Activated CD4-positive, alpha-beta memory T cell treated with anti-CD3 and anti-CD28 coated beads, Interleukin-2, amount 10 ng/mL, durations not matched to agents 7 days and 5 days (primary cell): ENCODE measurements at places on chromosomes 16 and 17.

GRCh38 chr17:41532947-41533570 lies 5.0 kb upstream of the KRT19 start:
- no peak for DNase-seq

DNA sequence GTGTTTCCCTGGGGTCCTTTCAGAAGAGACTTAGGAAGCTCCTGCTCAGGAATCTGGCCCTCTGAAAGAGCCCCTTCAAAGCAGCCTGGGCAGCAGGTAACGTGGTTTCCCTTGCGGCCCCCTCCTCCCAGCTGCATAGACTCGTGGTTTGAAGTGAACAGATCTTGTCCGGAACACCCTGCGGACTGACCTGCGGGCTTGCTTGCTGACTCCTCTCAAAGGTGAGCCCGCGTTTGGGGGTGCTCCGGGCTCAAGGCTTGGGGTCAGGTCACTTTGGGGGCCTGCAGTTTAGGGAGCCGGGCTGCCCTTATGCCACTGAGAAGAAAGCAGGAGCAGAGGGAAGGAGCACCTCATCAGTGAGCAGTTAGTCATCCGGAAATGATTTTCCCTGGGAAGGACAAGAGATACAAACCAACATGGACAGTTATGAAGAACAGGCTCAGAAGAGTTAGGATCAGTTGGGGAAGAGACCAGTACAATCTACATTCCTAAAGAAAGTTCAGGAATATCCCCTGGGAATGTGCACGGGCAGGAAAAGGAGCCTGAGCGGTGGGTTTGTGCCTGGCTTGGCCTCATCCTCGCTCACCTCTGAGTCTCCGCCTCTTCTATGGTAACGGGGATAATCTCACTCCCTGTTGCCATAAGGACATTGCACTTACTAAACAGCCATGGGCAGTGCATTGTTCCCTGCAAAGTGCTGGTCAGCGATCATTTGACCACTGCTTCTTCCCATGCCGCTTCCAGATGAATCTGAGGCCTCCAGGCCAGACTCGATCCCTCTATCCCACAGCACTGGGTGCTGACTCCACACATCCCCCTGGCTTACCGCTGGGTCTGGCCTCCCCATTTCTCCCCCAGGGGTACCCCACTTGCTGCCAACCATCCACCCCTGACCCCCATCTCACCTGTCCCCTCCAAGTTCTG lies 10.0 kb downstream of the LDHD start:
- DNase-seq, result no peak

- DNase-seq, result peak; percentile 82
These were observed 141.2 kb downstream of the AATF start for GRCh38 chr17:37089956-37090355.

GRCh38 chr17:77619326-77619725 lies 339.2 kb upstream of the TNRC6C start:
- no peak for DNase-seq

GRCh38 chr17:75468291-75468754 lies 11.9 kb downstream of the TMEM94 start:
- no peak for DNase-seq

DNA sequence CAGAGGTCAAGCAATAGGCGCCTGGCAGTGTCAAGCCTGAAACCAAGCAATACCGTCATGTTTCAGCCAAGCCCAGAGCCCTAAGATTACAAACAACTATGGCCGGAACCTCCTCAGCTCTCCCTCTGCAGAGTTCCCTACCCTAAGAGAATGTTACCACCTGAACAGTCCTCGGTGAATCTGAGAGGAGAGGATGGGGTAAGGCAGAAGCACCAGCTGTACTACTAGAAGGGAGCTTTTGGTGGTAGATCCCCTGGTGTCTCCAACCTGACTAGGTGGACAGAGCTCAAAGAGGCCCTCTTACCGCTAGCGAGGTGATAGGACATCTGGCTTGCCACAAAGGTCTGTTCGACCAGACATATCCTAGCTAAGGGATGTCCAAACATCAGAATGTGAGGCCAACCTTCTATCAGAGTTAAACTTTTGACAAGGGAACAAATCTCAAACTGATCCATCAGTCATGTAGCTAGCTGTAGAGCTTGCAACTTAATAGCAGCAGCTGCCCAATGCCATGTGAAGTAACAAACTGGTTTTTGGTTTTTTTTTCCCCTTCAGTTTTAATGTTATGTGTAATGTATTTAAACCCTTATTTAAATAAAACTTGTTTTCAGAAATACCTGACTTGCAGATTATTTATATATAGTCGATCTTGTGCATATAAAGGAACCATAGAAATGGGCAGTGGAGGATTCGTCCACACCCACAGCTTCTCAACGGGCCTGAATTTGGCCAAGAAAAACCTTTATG lies 2.5 kb downstream of the EIF1 start:
- DNase-seq, result no peak

DNA sequence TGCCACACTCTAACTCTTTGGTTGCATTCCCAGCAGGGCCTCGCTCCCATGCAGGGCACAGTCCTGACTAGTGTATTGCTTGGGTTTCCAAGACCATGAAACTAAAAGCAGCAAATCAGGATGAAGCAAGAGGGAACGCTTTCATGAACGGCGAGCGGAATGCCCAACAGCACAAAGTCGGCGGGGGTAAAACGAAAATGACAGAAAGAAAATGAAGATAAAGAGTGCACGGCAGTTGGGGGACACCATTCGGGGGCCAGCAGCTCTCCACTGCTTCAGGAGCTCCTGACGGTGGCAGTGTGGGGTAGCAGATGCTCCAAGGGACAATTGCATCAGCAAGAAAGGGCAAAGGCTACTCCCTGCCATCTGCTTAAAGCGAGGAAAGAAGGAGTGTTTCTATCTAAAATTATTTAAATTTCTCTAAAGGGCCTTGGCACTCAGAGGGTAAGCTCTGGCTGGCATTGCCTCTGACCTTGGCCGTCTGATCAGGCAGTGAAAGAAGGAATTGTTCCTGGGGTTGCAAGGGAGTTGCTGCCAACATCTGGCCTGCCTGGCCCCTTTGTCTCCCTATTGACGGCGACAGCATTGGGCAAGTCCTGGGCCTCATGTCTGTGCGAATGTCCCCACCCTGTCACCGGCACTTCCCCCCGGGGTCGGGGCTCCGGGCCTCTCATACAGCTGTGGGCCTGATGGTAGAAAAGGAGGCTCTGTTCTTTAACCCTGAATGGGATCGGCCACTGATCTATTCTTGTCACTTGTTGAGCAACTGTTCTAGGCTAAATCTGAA lies 138.2 kb downstream of the CMIP start:
- no peak for DNase-seq

DNA sequence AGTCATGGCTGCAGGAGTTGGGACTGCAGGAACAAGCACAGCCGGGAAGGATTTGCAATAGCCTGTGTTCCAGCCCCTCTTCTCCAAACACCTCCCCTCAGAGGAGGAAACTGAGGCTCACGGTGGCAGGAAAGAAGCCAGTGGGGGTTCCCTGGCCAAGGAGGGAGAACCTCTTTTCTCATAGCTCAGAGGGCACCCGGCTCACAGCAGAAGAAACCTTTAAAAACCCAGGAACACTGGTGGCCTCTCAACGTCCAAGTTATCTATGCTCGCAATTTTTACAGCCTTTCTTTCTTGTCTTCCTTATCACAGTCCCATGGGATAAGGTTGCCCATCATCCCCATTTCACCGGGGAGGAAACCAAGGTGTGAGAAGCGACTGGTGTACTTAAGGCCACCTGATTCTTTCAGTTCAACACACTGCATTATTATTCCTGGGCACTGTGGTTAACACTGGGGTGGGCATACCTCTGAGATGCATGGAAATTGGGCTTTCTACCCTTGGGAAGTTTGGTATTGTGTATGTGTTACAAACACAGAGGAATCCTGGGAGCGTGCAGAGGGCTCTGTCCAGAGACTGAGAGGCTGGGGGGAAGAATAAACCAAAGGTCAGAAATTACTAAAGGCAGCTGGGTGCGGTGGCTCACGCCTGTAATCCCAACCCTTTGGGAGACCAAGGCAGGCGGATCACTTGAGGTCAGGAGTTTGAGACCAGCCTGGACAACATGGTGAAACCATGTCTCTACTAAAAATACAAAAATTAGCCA lies 791 bp upstream of the ZNF629 start:
- no peak for DNase-seq

DNA sequence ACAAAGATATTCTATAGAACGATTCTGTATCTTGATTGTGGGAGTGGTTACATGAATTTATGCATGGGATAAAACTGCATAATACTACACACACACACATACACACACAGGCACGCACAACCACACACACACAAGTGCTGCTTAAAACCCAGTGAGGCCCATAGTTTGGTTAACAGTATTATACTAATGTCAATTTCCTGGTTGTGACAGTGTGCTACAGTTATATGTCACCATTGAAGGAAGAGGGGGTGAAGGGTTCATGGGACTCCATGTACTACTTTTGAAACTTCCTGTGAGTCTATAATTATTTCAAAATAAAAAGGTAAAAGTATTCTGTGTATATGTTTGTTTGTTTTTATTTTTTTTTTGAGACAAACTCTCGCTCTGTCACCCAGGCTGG lies 8.1 kb downstream of the ZC3H7A start:
- peak; percentile 15 for DNase-seq

GRCh38 chr17:67436233-67436632 lies 59.2 kb downstream of the PITPNC1 start:
- DNase-seq, result no peak

DNA sequence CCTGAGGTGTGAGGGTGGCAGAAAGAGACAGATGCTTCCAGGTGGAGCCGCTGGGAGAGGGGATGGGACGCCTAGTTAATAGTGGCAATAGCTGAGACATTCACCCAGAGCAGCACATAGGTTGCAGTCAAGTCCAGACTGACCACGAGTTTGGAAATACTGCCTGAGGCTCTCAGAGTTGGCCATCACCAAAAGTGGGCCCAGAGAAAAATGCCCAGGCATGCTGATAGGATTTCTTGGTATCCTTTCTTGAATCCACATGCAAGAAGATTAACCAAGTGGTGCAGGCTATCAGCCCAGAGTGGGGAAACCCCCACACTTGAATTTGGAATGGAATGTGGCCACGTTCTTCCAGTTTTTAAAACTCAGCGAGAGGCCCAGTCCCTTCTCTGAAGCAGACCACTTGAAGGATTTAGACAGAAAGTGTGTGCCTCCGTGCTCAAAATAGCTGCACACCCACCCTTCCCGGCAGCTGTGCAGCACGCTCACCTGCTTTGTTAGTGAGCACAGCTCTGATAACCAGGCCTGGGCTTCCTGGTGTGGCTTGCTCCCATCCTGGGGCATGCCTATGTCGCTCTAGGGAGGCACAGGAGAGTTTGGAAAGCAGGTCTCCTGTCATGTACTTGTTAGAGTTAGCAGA lies 35.7 kb downstream of the PLD6 start:
- no peak for DNase-seq

- no peak for DNase-seq
These were observed 224.2 kb downstream of the C16orf78 start for GRCh38 chr16:49597796-49598195.

- no peak for DNase-seq
These were observed 77.8 kb downstream of the MRC2 start for GRCh38 chr17:62705156-62705777.

GRCh38 chr17:750431-751037 lies 1.5 kb downstream of the GEMIN4 start:
- DNase-seq, result no peak

DNA sequence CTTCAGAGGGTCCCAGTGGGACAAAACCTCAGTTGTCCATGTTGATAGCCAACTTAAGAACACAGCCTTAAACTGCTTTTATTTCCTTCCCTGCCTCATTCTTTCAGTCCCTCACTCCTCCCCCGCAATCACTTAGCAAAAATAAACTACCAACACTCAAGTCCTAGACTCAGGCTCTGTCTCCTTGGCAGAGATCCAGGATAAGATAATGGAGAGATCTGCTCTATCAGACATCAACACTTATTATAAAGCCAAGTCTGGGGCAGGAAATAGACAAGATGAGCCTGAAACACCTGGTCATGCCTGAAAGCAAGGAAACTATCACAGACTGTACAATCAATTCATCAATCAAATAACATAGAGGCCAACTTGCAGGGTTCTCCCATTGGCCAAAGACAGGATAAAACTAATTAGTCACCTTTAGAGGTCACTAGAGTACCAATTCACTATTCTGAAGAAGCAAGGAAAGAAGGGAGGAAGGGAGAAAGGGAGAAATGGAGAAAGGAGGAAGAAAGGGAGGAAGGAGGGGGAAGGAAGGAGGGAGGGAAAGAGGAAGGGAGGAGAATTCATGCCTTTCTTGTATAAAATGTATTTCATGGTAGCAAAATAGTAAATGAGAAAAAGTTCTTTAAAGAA lies 15.7 kb downstream of the HYDIN start:
- DNase-seq, result no peak

GRCh38 chr16:84298376-84298899 lies 3.8 kb downstream of the WFDC1 start:
- DNase-seq, result no peak

DNA sequence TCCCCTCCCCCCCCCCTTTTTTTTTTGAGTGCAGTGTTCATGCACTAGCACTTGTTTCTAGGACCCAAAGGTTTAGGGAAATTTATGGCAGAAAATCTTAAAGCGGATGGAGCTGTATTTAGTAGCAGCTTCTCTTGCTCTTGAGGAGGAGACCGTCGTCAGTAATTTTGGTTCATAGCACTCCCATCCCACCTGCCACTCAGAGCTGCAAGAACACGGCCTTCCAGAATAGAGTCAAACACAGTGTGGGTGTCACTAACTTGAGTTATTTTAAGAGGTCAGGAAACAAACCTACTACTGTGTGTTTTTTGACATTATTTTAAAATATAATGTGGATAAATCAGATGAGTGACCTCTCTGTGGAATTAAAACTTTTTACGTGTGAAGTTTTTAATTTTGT lies 37.3 kb downstream of the SEC14L1 start:
- no peak for DNase-seq

DNA sequence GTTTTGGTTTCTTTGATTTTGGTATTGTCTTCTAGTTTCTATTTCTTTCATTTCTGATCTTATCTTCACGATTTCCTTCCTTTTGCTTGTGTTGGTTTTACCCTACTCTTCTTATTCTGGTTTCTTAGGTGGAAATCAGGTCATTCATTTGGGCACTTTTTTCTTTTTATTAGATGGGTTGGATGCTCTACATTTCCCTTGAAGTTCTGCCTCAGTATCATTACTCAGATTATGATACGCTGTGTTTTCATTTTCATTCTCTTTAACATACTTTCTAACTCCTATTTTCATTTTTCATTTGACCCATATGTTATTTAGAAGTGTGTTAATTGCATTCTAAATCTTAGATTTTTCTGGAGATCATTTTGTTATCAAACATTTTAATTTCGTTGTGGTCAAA lies 108.6 kb downstream of the IRF8 start:
- DNase-seq, result no peak
